ENCODE measurements at places on chromosomes 12 and 14.

GRCh38 chr12:32889011-32889760 lies 7.4 kb downstream of the PKP2 start:
- DNase-seq: no peak

GRCh38 chr12:100345020-100345767 lies 11.7 kb upstream of the SLC17A8 start:
- no peak for DNase-seq

- no peak for DNase-seq
Measured at GRCh38 chr12:3171195-3171591, 94.0 kb downstream of the TSPAN9 start.

- no peak for DNase-seq
Measured at GRCh38 chr14:95895720-95896119, 19.1 kb downstream of the TUNAR start.

DNA sequence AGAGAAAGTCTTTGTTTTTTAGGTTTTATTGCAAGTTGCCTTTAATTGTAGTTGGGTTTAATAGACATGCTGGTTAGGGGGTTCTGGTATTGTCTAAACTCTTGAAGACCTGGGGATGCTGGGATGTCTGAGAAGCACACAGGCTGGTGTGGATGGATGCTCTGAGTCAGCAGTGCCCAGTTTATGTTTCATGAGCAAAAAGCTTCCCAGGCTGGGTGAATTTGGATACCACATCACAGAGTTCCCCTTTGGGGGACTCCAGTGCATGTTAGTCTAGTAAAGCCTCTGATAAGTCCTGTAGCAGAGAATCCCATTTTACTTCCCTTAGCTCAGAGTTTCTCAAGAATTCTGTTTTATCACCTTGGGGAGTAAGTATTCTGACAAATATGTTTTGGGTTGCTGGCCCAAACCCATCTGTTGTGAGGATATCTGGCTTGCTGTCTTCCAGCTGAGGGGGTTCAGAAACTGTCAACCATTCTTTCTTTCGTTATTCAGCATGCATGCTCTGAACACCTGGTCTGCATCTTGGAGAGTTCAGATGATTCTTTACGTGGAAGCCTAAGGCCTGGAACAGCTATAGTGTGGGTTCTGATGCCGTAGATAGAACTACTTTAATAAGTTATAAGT lies 509.1 kb downstream of the VRK1 start:
- no peak for DNase-seq

- DNase-seq: peak; percentile 45
Measured at GRCh38 chr12:1093166-1093751, 102.2 kb downstream of the ERC1 start.

DNA sequence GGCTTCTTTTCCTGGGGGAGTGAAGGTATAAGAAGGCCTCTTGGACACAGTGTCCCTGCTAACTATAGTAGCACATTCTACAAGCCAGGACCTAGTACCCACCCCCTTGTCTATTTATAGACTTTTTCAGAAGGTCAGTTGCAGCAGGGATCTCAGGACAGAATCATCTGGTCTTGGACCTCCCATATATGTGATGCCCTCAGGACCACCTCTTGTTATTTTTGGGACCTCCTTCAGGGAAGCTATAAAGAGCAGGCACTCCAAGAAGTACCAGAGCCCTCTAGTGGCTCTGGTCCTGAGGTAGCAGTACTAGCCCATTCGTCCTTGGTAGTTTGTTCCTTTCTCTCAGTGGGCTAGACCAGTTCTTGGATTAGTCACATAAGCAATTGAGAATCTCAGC lies 4.3 kb downstream of the COQ10A start:
- no peak for DNase-seq

DNA sequence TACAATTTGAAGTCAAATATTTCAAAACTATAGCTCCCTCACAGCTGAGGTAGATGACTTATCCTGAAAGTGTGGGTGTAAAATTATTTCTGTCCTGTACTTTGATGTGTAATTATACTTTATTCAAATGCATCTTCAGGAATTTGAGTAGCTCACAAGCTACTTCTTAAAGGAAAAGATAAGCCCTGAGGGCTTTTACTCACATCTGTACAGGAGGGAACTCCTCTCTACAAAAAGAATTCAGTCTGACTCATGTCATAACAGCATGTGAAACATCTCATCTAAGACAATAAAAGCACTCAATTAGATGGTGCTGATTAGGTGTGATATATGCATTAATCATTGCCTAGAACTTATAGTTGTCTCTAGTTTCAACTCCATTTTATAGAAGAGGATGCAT lies 452.0 kb downstream of the PRKD1 start:
- DNase-seq: no peak

- DNase-seq: no peak
Measured at GRCh38 chr12:14452336-14452735, 86.9 kb downstream of the ATF7IP start.

DNA sequence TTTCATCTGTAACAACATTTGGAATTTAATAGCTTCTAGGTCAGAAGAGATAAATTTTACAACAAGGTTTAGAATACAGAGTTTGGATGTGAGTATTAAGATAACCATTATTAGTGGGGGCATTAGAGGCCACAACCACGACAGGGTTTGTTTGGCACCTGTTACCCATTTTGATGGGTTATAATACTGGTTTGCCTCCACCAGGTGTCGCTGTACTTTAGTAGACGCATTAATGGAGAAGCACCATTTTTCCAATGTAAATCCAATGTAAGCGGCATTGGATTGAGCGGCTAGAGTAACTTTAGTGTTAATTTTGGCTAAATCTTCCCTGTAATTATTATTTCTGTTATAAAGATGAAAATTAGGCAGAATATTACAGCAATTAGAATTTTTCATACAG lies 136.2 kb downstream of the SLCO1B3 start:
- no peak for DNase-seq

GRCh38 chr14:92750994-92751400 lies 2.6 kb upstream of the LGMN start:
- DNase-seq: no peak

- DNase-seq: peak; percentile 24
Measured at GRCh38 chr14:102629011-102629444, 36.6 kb downstream of the RCOR1 start.

DNA sequence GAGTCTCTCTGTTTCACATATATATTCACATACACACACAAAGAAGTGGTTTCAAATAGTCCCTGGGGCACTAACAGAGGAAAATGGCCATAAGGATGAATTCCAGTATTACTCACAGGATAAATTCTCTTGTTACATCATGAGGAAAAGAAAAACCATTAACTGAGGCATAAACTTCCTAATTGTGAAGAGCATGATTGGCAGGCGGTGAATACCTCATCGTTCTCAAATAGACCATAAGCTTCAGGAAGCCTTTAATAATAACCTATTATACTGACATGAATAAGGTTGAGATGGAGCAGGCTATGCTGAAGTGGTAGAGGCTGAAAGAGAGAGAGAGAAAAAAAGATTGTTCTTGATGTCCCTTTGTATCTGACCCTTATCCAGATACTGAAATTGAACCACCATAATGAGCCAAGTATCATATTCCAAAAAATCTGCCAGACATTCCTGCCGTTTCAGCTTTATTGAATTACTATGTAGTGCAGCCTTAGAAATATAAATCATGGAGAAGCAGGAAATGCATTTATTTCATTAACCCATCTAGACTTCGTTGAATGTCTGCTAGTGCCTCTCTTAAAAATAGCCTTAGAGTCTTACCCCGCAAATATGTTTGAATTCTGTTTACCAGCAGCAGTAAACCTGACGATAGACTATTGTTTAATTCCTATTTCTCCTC lies 86.8 kb downstream of the NUAK1 start:
- DNase-seq: no peak

GRCh38 chr12:171743-172676 lies 41.9 kb downstream of the SLC6A12 start:
- DNase-seq: no peak

- DNase-seq: no peak
Measured at GRCh38 chr14:22979748-22980392, 2.5 kb downstream of the AJUBA start.

- no peak for DNase-seq
Measured at GRCh38 chr12:30135776-30136175, 352.0 kb upstream of the TMTC1 start.

DNA sequence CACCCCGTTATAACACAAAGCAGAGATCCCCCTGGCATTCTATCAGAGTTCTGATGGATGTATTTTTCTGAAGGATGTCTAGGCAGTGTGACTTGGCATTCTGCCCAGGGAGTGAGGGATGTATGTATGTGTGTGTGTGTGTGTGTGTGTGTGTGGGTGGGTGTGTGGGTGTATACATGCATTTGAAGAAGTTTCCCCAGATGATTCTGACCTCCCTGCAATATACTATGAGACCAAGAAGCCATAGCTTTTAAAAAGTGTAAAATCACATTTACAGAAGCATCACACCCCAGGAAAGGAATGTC lies 59.7 kb upstream of the NAP1L1 start:
- peak; percentile 34 for DNase-seq

DNA sequence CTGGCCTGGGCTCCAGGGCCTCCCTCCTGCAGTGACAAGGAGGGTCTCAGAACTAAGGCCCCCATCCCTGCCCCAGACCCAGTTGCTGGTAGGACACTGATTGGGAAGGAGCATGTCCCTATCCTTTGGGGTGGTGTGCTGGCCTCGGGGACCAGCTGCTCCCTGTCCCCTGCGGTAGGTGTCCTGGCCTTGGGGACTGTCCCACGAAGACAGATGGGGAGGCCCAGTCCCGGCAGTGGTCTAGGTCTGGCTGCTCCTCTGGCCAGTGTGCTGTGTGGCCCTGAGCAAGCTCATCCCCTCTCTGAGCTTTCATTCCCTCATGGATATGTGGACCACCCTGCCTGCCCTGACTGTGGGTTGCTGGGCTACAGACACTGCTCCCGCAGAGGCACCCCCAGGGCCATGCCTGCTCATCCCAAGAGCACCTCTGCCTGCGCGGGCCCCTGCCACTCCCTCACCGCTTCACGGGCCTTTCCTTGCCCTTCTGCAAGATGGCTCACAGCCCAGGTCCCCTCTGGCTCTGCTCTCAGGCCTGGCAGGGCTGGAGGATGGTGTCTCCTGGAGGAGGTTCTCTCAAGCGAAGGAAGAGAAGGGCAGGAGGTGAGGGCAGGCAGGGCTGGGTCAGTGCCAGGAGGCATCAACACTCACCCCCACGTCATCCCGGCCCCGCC lies 12.5 kb downstream of the AHNAK2 start:
- DNase-seq: no peak

GRCh38 chr14:22282949-22283348 lies 306.1 kb downstream of the DAD1 start:
- no peak for DNase-seq

GRCh38 chr14:104676694-104677511 lies 12.5 kb upstream of the INF2 start:
- no peak for DNase-seq

DNA sequence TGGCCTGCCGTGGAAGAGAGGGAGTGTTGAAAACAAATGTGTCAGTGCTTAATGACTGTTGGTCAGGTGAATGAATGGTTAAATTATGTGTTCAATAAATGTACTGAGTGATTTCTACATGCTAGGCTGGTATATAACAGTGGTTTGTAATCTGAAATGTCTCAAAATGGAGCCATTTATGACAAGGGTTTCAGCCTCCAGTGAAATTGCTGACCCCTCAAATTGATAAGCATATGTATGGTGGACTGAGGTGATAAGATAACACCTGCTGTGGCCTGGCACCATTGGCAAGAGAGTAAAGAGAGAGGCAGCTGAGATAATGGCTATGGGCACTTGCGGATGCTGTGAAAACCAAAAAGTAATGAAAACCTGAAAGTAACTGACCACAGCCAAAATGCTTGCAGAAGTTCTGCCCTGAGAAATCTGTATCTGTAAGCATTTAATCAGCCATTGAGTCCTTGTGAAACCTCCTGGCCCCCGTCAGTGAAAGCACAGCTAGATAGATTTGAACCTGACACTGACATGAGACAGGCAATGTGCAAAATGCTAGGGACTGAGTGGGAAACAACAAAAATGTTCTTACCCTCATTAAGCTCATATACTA lies 1.4 kb upstream of the BCAT1 start:
- no peak for DNase-seq

- DNase-seq: no peak
Measured at GRCh38 chr12:9127936-9128663, 12.4 kb upstream of the A2M start.

DNA sequence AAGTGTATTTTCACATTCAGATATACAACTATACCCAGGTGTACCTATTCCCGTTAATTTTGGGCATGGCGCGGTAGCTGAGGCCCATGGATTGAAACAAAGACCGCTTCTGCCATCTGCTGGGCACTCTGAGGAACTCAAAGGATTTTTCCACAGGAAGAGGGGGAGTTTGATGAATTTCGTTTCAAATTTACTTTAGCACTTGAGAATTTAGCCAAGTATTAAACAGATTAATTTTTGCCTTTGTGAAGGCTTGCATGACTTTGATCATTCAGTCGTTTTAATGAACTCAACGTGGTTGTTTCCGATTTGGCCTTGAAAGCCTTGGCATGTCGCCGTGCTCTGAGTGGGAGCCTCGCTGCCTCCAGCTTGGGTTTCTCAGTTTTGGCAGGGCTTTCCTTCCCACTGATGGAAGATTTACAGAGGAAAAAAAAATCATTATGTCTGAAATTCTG lies 153.2 kb upstream of the DDHD1 start:
- DNase-seq: no peak

DNA sequence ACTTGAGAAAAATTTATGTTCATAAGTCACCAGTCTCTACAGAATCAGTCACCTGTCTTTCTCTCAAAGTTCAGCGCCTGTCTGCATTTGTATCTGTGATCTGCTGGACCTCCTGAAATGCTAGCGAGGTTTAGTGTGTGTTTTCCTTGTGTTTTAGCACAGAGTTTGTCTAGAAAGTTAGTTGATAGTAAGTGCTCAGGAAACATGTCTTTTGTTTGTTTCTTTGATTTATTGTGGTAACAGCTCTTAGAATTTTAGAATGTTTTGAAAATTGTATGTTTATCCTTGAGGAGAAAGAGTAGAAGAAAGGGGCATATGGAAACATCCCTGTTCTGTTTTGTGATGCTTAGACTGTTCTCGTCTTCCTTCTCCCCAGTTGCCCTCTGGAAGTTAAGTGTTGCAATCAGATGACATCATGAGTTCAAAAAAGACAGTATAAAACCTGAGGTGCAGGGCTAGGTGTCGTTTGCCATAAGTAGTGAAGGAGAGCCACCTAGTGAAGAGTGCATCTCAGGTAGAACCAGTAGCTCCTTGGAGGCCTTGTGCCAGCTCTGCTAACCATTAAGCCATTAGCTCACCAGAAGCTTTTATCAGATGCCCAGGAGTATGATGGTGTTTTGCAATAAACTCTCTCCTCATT lies 44.8 kb downstream of the FBXW8 start:
- no peak for DNase-seq

DNA sequence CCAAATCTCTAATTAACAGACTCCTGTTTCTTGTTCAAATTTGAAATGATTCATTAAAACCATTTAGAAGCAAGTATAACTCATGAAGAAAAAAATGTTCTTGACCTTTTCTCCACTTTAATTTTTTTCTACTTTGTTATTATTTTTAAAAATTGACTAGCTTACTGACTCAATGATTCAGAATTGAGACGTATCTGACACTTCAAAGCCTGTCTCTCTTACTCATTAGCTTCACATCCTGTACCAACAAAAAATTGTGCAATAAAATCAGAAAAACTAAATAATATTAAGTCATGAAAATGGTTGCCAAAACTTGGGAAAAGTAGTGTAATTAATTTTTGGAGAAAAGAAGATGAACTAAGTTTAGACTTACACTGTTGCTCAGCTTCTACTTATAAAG lies 331.2 kb downstream of the SLC16A7 start:
- DNase-seq: no peak

GRCh38 chr14:35287431-35288013 lies 4.7 kb upstream of the PSMA6 start:
- no peak for DNase-seq

- no peak for DNase-seq
Measured at GRCh38 chr14:54114941-54115340, 158.3 kb upstream of the BMP4 start.

- no peak for DNase-seq
Measured at GRCh38 chr14:52052288-52052943, 16.4 kb downstream of the NID2 start.

Data from GDM1 (cell line).